Heart right ventricle (tissue), 16 donors: ENCODE measurements at places on chromosomes 5 and 9. TPM values are rescaled to one million over a fixed set of nuclear protein-coding genes. Genes with fewer than 3 reads are reported as not detected.

SLC34A1 gene
- not detected for total RNA-seq

IRX2 gene
- total RNA-seq = 3.8 TPM

TMEM252 gene
- not detected for total RNA-seq

ZNF618 gene
- 1.5 TPM for total RNA-seq

DCAF12 gene
- total RNA-seq = 15.2 TPM

DNA sequence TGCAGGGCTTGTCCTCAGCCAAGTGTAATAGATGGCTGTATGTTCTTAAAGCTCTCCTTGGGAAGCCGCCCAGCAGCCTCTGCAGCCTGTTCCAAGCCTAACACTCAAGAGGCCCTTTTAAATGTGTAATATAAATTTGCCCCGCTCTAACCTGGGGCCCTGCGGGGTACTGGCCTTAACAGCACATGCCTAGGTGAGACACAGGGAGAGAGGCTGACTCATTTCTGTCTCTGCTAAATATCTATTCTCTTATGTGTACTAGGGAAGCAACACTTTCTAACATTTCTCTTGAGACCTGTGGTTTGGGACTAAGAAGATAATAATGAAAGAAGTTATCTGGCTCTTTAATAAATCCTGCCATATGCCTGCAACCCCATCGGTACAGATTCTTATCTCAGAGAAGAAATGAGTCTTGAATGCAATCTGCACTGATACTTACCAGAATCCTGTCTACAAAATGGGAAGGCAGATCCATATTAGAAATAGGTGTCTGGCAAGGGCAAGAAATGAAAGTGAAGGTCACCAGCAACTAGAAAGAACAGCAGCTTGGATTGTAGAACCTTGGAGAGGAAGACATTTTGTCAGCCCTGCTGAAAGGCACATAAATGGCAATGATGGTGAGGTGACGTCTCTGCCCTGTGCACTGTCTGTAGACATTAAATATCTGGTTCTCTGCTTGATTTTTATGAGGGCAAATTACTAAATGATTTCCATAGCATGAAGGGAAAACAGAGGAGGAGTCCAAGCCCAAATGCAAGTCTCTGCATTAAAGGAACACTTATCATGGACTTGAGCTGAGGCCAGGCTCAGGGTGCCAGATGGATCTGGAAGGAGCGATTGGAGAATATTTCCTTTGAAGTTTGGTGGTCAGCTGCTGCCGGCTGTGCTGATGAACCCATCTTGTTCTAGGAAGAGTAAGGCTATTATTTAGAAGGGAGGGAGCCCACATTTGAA is 14.5 kb upstream of the TGFBI start:
- no peak for DNase-seq

DNA sequence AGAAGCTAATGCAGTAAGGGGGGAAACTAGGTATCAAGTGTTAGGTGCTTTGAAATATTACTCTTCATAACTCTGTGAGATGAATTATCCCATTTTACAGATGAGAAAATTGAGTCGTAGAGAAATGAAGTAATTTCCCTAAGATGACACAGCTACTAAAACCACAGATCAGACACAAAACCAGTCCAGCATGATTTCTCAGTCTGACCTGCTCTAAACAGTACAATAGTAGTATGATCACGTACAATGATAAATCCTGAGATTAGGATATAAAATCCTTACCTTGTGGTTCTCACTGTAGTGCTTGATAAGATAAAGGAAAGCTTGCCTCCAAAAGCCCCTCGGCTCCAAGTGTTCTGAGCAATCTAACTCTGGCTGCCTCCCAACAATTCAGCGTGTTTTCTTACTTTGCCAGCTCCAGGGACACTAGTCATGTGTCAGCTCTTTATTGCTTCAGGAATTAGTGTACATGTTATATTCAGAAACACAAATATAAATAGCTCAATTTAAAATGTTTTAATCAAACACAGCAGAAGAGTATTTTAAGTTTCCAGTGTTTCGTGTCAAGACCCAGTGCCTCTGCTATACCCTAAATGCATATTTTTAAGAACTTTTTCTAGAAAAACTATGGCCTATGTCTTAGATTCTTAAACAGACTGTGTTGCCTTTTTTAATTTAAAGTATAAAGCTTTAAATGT is 243.6 kb downstream of the DENND1A start:
- no peak for DNase-seq

GRCh38 chr9:28539434-28540070 is 966.3 kb upstream of the C9orf72 start:
- no peak for DNase-seq

GRCh38 chr9:20302197-20302596 is 320.1 kb downstream of the MLLT3 start:
- DNase-seq = no peak

DNA sequence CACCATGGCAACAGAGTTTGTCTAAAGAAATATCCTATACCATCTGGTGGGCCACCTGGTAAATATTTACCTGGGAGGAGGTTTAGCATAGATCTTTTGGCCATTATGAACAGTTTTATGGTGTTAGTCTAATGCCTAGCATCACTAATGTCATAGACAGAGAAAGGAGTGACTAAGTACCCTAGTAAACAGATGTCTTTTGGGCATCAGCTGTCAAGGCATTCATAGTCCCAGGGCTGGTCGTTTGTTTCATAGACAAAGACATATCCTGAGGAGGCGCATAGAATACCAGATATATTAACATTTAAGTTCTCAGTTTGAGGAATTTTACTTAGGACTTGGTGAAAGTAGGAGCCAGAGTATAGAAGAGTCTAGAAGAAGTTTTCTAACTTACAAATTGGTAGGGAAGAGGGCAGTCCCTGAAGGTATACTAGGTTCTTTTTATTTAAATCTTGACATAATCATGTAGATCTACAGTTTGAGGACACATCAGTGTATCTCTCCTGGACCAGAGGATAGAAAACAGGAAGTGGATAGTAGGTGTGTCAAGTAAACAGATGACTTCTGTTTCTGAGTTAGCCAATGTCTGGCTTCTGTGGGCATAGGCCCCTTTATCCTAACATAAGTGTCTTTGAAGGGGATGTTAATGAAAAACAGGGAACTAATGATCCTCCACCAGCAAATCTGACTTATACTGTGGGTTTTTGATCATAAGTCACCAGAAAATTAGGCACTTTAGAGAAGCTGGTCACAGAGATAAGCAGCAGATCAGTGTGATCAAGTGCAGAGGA is 105.0 kb upstream of the PRSS3 start:
- no peak for DNase-seq

DNA sequence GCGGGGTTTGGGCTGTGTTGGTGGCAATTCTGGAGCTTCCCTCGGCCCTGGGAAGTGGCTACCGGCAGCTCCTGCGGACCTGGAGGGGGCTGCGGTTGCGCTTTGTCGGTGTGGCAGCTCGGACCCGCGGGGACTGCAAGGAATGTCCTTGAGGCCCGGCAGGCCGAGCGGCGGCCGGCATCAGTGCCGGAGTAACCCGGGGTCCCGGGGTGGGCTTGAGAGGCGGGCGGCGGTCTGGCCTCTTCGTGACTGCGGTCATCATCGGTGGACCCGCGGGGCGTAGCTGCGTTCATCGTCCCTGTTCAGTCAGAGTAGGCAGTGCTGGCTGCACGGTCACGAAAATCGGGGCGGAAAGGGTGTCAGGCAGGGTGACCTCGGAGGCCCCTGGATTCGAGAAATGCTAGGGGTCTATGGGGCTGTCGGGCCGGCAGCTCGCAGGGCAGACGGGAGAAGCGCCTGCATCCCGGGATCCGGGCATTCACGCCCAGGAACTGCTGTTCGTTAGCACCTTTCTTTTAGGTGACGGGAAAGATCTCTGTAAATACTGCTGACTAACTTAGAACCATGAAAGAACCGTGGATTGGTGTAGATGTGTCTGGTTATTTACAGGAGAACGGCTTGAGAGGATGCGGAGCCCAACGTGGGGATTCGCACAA is 474 bp downstream of the HMGCR start:
- peak; percentile 23 for DNase-seq

GRCh38 chr9:35695943-35696401 is 6.2 kb upstream of the TPM2 start:
- DNase-seq = no peak

DNA sequence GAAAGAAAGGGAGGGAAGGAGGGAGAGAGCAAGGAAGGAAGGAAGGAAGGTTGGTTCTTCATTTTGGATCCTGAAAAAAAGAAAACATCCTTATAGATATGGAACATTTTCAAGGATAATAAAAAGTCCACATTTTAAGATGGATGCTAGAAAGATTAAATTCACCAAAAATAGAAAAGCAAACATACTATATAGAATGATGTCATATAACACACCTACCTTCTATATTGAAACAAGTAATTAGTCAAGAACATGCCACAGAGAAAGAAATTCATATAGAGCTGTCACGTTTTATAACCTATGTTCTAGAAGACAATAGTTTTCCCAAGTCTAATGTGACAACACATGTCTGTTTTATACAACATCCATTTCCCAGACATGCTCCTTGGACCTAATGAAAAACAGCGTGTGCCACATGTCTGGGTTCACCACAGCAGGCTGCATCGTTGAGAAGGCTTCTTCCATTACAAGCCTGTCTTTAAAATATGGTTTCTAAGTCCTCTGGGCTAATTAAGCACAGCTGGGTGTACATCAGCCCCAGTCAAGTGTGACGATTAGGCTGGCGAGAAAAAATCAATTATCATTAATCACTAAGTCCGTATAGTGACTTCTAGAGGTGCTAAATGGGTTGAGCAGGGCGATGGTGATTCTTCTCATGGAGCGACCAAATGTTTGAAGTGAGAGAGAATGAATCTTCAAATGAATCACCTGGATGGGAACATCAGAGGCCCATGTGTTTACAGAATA is 301.8 kb downstream of the TLE1 start:
- DNase-seq = no peak
